ENCODE measurements at places on chromosomes 3 and 15.

DNA sequence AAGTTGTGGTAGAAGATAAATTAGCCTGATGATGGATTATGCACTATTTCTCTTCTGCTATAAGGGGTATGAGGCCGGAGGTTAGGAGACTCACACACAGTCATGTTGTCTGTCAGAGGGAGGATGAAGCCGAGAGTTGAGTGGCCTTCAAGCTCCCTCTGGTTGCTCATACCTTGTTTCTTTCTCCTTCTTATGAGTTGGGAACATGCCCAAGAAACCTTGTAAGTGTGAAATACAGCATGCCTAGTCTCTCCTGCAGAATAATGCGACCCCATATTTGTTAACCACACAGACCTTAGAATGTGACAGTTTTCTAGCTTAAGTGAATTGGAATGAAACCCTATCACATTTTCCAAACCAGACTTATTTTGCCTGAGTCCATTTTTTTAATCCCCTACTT lies 366.7 kb downstream of the PTPRG start:
- no peak for DNase-seq

DNA sequence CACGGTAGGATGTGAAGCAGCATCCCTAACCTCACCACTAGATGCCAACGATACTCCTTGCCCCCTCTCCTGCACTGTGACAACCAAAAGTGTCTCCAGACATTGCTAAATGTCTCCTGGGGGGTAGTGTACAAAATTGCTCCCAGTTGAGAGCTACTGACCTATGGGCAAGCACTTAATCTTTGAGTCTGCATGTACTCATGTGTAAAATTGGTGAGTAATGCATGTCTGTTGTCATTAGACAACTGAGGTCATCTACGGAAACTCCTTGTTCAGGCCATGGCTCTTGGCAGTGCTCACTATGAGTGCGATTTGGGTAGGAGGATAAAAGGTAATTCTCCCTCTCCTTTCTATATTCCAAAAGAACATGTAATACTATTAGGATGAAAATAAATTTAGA lies 29.2 kb downstream of the PDHB start:
- no peak for DNase-seq

DNA sequence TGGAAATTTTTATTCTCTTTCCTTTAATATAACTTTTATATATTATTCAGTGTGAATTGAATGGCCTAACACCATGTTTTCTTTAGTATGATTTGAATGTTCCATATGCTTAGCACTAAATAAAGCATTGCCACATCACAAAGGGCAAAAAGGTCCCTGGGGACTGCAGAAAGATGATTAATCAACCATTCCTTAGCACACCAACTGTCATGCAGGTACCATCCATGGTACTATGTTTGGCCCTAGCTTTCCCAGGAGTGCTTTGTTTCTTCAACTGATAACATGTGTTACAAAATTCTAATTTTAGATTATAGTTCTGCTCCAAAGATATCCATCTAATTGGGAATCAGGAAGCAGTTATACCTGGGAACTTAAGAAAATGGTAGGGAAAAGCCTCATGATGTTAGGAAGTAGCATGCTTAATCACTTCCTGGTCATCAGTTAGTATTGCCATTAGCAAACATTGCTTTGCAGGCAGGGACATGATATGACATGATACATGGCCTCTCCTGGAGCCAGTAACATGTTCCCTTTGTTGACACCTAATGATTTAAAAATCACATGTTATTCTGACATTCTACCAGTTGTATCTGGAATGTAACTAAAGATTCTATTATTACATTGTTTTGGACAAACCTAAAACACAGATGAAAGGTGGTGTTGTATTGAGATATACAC lies 712.6 kb upstream of the GBE1 start:
- DNase-seq = no peak

DNA sequence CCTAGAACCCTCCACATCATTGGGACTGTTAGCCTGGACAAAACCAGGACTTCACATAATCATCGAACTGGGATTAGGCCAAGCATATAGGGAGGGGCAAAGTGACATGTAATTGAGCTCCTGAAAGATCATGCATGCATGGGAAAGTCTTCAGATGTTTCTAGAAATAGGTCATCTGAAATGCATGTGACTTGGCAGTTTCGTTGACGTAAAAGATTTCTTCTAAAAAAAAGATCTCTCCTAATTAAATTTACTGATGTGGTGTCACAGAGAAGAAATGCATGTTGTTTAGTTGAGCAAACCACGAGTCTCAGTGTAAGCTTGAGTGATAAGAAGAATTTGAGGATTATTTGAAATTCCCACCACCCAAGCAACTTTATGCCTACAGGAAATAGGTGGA lies 70.0 kb upstream of the LIMD1 start:
- no peak for DNase-seq

DNA sequence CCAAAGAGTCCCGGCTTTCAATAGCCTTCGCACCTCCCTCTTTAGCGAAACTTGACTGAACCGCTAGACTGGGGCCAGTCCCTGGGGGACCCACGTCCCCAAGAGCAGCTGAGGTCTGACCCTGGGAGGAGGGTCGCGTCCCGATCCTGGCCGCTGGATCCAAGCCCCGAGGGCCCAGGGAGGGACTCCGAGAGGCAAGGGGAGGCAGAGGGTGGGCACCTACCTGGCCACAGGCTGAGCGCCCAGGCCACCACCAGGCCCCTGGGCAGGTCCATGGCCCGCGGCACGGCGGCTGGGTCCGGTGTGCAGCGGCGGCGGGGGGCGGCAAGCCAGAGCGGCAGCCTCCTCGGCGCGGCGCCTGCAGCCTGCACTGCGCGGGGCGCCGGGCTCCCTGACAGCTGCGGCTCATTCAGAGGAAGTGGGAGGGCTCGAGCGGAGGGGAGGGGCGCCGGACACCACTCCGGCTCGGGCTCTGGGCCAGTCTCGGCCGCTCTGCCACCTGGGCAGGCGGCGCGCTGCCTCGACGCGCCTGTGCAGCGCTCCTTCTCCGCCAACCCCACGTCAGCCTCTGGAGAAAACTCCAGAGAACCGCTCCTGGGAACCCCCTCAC lies at the start of gene ITGA11:
ITGA11 (minus strand) TSS at position 372 of the 610 bp plus-strand sequence; CDS start at position 275, 97 bp downstream.
- no peak for DNase-seq

DNA sequence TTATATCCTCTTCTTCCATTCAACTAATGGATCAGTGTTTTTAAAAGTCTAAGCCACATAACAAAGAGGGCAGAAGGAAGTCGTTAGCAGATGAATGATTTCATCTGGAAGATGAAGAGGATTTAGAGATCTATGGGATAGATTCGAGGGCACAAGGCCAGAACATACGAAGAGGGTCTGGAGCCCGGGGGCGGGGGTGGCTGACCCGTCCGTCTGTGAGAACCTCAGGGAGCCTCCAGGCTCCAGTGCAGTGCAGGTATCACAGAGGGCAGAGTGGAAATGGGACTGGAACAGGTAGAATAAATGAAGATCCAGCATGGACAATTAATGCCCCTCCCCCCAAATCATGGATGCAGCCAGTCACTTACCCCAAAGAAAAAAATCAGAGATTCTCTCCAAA lies 1.5 kb upstream of the GOLGA8B start:
- DNase-seq = no peak

GRCh38 chr15:82805994-82806406 lies at the start of gene FSD2:
TSS of gene FSD2 (minus strand) at chr15:82806069. CDS start at chr15:82787390, 18,679 bp downstream.
- no peak for DNase-seq

- no peak for DNase-seq
Observed at GRCh38 chr15:91307601-91308000, 207.5 kb downstream of the SV2B start.

- DNase-seq = no peak
Observed at GRCh38 chr15:80612118-80612823, 82.8 kb upstream of the ABHD17C start.

- DNase-seq = no peak
Observed at GRCh38 chr3:74456166-74456565, 158.3 kb downstream of the CNTN3 start.

GRCh38 chr3:45244356-45244755 lies 18.3 kb upstream of the TMEM158 start:
- DNase-seq = peak; percentile 36

- no peak for DNase-seq
Observed at GRCh38 chr15:93703092-93703739, 528.1 kb upstream of the MCTP2 start.

DNA sequence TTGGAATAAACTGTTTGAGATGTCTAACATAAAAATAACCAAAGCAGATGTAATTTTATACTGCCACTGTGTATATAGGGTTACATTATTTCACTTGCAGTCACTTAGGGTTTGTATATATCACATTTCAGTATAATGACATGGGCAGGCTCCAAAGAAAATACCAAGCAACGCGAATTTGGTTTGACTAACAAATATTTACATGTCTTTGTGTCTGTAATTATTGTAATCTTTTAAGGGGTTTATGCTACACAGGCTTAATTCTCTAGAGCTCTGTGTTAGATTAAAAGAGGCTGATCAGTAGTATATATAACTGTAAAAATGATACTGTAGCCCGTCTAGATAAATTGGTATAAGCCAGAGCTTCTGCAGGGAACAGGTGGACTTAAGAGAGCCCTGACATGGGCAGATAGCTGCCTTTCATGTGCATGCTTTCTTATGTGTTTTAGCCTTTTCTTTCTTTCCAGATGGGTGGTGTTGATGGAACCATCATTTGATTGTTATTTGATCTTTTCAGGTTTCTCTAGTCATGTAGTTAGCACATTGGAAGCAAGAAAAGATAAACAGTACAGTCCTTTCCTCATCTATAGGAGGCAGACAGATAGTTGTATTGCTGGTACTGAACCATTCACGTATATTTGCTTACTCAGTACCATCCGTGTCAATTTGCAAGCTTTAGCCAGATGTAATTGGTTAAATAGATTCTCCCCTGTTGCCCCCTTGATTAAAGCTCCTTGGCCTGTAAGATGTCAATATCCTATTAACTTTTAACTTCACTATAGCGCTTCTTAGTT lies 86.1 kb downstream of the GALK2 start:
- no peak for DNase-seq

- no peak for DNase-seq
Observed at GRCh38 chr3:188854772-188855149, 317.0 kb upstream of the TPRG1 start.

- DNase-seq = no peak
Observed at GRCh38 chr3:171132873-171133272, 106.4 kb upstream of the SLC2A2 start.

DNA sequence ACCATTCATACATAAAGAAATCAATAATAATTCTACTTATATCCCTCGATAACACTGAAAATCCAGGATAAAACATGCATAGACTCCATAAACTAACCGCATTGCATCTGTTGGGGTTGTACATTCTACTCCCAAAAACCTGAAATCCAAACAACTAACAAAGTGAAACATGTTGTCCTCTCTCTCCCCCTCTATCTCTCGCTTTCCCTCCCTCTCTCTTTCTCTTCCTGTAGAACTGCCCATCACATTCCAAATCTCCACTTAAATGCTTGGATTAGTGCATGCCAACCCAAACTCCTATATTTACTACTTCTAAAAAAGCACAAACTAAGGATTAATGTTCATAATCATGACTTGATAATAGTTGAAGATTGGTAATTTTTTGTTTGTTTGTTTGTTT lies 80.2 kb downstream of the MECOM start:
- DNase-seq = no peak

DNA sequence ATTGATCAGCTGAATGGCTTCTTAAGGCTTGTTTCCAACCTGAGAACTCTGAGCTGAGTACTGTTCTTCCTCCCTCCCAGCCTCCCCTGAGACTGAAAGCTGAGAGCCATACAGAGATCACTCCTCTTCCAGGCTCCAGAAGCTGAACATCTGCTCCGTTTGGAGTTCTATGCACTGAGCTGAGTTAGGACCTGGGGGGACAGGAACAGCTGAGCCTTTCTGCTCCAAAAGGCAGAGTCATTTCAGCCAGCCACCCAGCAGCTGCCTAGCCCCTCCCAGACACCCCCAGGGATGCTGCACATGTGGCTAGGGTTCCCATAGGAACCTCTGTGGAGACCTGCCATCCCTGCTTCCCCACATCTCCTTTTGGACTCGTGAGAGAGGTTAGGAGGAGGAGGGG lies 64.2 kb upstream of the GLCE start:
- DNase-seq = peak; percentile 87

DNA sequence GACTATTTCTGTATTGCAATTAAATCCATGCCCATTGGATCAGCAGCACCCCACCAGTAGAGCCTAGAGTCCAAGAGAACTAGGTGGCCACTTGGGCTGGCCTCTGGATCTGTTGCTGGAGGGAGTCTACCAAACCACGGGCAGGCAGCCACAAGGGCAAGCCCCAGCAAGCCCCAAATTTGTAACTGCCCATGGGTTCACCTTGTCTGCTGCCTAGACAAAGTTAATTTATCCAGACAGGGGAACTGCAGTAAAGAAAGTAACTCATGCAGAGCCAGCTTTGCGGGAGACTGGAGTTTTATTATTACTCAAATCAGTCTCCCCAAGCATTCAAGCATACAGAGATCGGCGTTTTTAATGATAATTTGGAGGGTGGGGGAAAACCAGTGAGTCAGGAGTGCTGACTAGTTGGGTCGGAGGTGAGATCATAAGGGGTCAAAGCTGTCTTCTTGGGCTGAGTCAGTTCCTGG lies 74.0 kb upstream of the TERB2 start:
- no peak for DNase-seq

DNA sequence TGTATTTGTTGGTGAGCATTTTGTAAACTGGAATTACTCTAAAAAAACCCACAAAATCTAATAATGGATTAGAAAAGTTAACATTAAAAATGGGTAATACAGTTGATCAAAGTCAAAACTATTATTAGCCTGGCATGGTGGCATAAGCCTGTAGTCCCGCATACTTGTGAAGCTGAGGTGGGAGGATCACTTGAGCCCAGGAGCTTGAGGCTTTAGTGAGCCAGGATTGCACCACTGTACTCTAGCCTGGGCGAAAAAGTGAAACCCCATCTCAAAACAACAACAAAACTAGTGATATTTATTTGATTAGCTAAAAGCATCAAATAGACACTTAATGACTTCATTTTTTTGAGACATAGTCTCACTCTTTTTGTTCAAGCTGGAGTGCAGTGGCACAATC lies 3.6 kb downstream of the SNX1 start:
- DNase-seq = no peak

DNA sequence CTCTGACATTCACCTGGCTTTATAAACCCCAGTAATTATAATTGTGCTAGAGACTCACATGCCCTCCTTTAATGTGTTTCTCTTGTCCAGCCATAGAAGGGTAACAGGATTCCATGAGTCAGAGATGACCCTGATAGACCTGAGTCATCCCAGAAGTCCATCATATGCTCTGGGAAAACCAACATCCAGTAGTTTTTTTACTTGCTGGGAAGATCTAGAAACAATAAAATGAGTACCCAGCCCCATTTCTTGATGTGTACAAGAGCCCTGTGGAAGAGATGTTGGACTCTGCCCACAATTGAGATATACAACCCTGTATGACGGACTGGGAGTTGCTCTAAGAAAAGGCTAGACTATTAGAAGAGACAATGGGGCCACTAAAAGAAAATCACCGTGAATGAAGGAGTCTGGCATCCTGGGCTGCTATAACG lies 22.4 kb upstream of the THUMPD3 start:
- DNase-seq = no peak

DNA sequence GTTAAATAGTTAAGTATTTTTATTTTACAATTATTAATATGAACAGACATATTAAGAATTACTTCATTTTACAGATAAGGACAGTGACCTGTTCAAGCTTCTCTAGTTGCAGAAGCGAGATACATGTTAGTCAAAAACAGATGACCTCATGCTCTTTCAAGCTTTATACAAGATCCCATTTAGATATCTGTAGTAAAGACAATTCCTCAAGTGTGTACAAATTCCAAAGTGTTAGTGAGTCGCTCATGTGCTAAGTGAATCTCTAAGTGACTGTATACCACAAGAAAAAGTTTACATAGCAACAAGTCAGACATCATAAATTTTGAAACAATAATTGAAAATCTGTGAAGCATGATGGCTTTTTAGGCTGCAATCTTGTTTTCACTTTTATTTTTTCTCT lies 293.8 kb downstream of the ROBO1 start:
- DNase-seq = no peak

- DNase-seq = no peak
Observed at GRCh38 chr3:35900079-35900478, 260.8 kb downstream of the ARPP21 start.

All from NCI-H1694 (cell line).